ENCODE measurements at places on chromosomes 7 and 10. TPM values are rescaled to one million over a fixed set of nuclear protein-coding genes. Genes with fewer than 3 reads are reported as not detected.

DNA sequence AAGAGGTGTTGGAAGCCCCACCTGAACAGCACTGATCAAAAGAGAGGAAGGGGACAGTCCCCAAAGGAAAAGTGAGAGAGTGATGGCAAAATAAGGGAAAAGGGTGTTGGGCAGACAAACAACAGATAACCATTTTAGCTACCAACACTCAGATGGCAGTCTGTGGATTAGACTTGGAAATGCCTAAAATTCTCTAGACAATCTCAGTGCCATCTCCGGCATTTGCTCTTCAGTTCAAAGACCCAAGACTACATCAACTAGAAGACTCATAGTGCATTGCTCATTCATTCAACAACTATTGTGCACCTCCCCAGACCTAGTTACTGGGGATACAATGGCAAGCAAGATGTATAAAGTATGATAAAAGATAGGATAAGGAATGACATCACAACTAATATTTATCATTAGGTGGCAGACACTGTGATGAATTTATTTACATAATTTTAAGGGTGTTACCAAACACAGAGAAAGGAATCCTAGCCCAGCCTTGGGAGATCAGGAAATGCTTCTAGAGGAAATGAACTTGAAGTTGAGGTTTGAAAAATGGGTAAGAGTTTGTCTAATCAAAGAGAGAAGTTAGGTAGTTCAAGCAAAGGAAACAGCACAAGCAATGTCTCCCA, 109.3 kb upstream of the ARID5B start:
- DNase-seq: no peak

GRCh38 chr7:117134889-117135552, 181.7 kb downstream of the ST7 start:
- no peak for DNase-seq

DNA sequence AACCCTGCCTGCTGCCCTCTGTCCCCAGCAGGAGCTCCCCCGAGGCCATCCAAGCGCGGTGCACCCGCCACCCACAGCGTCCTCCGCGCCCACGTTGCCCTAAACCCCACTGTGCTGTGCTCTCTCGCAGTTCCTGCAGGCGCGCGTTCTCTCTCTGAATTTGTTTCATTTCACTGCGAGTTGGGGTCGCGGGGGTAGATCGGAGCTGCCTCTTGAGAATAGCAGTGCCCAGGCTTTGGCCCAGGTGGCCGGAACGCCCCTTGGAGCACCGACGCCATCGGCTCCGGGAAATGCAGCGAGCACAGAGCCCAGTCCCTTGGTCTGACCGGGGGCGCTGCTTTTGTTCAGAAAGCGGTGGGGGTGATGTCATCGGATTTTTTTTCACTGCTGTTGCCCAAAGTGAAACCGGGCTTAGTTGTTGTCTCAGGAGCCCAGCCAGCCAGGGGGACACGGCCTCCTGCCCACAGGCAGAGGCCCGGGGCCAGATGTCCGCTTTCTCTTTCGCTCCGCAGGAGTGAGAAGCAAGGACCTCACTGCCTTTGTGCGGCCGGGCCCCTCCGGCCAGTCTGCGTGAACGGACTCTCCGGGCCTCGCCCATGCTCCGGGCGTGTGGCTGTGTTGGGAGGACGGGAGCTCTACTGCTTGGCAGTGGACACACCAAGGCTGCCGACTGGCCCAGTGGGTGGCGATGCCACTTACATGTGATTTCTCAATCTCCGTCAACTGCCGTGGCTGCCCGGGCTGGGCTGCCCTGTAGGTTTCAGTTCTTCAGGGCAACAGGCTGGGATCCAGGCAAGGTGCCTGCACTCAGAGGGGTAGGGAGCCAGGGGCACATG, 43.1 kb downstream of the FOXK1 start:
- no peak for DNase-seq

DNA sequence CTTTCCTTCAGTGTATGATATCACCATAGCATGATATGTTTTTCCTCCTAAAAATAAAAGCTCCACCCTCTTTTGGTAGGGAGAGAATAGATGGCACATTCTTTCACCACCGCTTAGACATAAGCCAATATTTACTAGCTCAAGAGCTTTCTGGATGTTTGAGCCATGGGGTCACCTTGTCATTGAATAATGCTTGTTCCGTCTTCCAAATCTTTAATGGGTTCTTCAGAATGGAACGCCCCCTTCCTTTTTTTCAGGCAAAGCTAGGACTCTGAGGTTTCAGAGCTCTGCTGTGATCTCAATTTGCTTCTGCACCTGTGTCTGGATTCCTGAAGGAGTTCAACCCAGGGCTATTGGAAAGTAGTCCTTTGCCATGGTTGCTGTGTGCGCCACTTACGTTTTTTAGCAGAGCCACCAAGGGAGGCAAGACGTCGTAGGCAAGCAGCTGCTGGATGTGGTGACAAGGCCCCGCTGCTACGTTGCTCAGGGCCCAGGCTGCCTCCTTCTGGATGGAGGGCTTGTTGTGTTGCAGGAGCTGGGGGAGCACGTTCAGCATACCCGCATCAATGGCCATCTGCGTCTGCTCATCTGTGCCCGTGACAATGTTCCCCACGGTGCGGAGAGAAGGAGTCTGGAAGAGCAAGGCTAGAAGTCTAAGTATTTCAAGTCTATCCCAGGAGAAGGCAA, 23.2 kb downstream of the KPNA7 start:
- DNase-seq: no peak

DNA sequence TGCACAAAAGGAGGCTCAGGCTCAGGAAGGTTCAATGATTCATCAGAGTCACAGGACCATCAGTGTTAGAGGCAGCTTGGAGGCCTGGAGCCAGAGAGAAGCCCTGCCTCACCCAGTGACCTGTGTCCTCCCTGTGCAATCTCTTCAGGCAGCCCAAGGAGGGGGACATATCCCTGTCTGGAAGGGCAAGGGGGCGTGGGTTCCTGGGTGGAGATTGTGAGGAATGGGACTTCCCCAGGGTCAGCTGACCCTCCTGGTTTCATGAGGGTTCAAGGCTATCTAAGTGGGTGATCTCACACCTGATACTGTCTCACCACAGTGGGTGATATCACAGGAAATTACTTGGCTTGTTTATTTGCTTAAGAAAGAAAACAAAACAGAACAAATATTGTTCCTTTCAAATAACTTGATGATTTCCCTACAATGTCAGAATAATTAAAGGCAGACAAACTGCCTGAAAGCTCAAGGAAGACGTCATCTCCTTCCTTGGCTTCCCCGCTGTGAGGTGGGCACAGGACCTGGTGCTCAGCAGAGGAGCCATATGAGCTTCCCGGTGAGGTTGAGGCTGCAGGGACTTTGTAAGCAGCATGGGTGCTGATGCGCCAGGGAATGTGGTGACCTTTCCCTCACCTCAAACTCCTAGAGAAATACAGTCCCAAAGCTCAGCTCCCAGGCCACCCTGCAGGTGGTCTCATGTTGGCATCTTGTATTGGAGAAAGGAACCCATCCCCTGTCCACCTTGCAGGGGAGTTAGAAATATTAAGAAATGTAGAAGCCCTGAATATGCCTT, 763.2 kb downstream of the GRID1 start:
- no peak for DNase-seq

- no peak for DNase-seq
Observed at GRCh38 chr10:78976825-78977755, 91.7 kb upstream of the ZMIZ1 start.

DNA sequence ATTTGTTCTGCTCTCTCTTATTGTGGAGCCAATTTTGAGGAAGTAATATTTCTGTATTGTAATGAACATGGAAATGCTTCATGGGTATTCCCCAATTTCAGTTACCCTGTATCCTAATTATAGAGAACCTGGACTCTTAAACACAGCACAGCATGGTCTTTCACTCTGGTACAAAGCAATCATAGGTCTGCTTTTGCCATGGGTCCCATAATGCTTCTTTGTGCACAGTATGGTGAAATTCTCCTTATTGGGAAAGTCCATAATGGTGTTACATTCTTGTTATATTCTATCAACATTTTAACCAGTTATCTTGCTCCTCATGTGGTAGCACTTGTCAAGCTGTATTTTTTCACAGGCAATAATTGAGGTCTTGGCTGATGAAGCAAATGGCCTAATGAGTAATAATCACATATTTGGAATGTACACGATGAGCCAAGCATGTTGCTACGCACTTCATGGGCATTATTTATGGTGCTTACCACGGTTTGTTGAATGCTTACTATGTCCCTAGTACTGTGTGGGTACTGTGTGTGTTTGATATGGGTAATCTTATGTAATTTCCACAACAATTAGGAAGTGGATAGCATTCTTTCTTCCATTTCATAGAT, 42.9 kb downstream of the PRKG1 start:
- DNase-seq: no peak

DNA sequence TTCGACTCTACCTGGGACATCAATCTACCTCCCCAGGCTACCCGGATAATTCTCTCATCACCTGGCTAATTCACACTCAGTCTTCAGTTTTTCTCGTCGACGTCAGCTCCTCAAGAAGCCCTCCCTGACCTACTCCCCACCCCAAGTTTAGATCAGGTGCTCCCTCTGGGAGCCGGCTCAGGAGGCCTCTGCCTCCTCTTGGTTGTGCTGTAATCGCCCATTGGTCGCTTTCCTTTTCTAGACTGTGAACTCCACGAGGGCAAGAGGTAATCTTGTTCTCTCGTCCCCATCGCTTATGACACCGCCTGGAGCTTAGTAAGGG, 461 bp upstream of the WIPF3 start:
- DNase-seq: no peak

CCL24 gene
- total RNA-seq: not detected

LRRD1 gene
- total RNA-seq: not detected

DNA sequence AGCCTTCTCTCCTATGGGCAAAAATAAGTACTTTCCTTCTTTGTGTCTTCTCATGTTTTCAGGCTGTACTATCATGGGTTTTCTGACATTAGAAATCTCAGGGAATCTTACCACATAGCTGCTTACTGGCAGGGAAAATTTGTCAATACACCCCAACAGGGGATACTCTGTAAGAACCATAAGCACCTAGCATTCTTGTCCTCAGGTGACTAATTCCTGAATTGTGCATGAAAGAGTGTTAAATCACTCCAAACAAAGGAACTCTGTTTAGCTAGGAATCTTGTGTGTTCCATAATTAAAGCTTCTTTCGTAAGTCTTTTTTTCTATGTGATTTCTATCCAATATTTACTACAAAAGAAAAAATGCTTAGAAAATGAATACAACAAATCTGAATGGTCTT, 206.7 kb upstream of the POT1 start:
- no peak for DNase-seq

DNA sequence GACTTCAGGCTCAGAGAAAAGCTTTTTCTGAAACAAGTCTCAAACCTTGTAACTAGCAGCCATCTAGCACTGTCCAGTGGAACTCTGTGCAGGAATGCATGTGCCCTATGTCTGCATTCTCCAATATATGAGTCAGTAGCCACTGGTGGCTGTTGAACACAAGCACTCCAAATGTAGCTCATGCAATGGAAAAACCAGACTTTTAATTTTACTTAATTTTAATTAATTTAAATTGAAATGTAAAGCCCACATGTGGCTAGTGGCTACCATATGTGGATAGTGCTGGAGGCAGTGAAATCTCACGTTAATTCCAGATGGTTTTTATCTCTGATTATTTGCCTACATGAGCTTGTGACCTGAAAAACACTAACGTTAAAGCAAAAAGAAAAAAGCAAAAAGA, 225.1 kb downstream of the GATA3 start:
- DNase-seq: no peak

GRCh38 chr7:155994279-155994811, 182.1 kb upstream of the SHH start:
- peak; percentile 73 for DNase-seq

CDNF gene
- total RNA-seq: 1.4 TPM

DNA sequence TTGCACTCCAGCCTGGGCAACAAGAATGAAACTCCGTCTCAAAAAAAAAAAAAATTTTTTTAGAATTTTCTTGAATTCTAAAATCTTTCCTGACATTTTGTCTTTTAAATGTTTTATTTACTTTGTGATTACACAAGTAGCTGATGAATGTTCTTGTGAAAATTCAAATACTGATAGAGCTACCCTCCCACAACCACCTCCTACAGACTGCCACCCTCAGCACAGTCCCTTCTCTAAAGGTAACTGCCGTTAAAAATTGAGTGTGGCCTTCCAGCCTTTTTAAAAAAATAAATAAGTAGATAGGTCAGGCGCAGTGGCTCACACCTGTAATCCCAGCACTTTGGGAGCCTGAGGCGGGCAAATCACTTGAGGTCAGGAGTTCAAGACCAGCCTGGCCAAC, 15.1 kb downstream of the ENO4 start:
- DNase-seq: no peak

GRCh38 chr10:43002596-43002995, 74.3 kb upstream of the RET start:
- DNase-seq: peak; percentile 67

GLI3 gene
- total RNA-seq: 25.5 TPM

GRCh38 chr7:110209884-110210283, 881.0 kb upstream of the LRRN3 start:
- DNase-seq: no peak

- no peak for DNase-seq
Observed at GRCh38 chr10:73079779-73080541, 16.7 kb downstream of the P4HA1 start.

GRCh38 chr7:24724451-24725190, 32.6 kb downstream of the GSDME start:
- DNase-seq: no peak

PTN gene
- total RNA-seq: 10.3 TPM

- no peak for DNase-seq
Observed at GRCh38 chr10:17494626-17495260, 40.3 kb upstream of the ST8SIA6 start.

GRCh38 chr10:85175635-85176034, 847.2 kb downstream of the CCSER2 start:
- DNase-seq: no peak

PRXL2A gene
- 500 TPM for total RNA-seq

DNA sequence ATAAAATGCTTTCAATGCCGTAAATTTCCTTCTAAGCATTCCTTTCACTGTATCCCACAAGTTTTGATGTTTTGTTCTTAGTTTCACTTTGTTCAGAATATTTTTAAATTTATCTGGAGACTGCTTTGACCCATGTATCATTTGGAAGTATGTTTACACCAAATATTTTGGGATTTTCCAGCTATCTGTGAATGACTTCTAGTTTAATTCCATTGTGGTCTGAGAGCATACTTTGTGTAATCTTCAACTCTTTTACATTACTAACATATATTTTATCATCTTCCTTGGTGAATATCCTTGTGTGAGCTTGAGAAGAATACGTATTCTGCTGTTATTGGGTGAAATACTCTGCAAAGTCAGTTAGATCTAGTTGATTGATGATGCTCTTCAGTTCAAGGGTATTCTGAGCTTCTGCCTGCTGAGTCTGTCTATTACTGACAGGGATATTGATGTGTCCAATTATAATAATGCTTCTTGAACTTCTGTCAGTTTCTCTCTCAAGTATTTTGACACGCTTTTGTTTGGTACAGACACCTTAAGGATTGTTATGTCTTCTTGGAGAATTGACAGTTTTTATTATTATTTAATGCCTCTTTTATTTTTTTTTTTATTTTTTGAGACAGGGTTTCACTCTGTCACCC, 31.6 kb downstream of the MKLN1 start:
- DNase-seq: no peak
